Activated T-helper 2 cell treated with anti-CD3 and anti-CD28 coated beads, Interferon-gamma antibody, Interleukin-2, Interleukin-4, amounts not matched to agents 10 μg/mL and 5 μg/mL and 100 μg/mL, durations not matched to agents 14 hours and 24 hours and 36 hours (primary cell): ENCODE measurements at places on chromosomes 11 and 22. TPM values are rescaled to one million over a fixed set of nuclear protein-coding genes. Genes with fewer than 3 reads are reported as not detected.

FANCF gene
- 17.8 and 18.2 TPM in 2 replicates for total RNA-seq

- no peak overlapping the region for H3K4me3 ChIP-seq
- no peak for DNase-seq
- no peak overlapping the region for H3K27ac ChIP-seq
- H3K4me1 ChIP-seq = peaks cover 4% of the 10 kb centered on the region
Measured at GRCh38 chr22:34849965-34850364, 216.0 kb upstream of the ISX start.

DNA sequence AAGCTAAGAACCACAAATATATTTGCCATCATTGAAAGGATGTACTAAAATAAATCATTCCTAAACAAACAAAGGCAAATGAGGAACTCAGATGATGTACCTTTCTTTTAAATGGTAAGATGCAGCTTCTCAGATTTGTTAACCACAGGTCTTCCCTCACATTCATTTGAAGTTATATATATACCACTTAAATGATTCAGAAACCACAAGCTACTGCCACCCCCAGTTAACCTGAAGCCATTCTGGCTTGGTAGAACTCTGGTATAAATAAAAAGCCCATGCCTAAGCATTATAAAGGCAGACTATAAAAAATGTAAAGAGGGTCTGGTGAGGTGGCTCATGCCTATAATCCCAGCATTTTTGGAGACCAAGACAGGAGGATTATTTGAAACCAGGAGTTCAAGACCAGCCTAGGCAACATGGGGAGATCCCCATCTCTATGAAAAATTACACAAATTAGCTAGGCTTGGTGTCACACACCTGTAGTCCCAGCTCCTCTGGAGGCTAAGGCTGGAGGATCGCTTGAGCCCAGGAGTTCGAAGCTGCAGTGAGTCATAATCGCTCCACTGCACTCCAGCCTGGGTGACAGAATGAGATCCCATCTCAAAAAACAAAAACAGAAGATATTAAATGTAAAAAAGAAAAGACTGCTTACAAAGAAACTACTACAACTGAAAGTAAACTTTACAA, 1185.3 kb downstream of the JRKL start:
- DNase-seq = no peak
- no peak overlapping the region for H3K27ac ChIP-seq
- no peaks in the 10 kb centered on the region for H3K36me3 ChIP-seq
- H3K4me1 ChIP-seq = no peaks in the 10 kb centered on the region
- H3K27me3 ChIP-seq = no peaks in the 10 kb centered on the region

- no peak overlapping the region for H3K4me3 ChIP-seq
- peaks cover 44% of the 10 kb centered on the region for H3K36me3 ChIP-seq
- H3K27me3 ChIP-seq = no peaks in the 10 kb centered on the region
Measured at GRCh38 chr11:74072721-74073120, 63.8 kb upstream of the UCP3 start.

DNA sequence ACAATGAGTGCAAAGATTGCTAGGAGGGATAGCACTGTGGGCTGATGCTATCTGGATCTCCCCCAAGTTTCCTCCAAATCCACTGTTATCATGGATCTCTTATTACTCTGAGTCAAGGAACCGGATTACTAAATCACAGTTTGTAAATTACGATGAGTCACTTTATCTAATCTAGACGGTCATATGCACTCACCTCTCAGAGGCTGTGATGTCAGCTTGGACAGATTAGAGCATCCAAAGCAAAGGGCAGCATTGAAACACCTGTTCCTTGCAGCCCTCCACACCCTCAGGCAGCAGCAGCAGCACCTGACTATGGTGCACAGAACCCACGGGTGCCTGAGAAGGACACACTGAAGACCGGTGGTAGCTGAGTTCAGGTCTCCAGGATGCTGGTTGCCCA, 14.0 kb upstream of the POU2AF1 start:
- no peaks in the 10 kb centered on the region for H3K36me3 ChIP-seq
- DNase-seq = no peak
- H3K27me3 ChIP-seq = no peaks in the 10 kb centered on the region
- H3K4me1 ChIP-seq = peaks cover 19% of the 10 kb centered on the region
- H3K27ac ChIP-seq = no peak overlapping the region
- no peak overlapping the region for H3K4me3 ChIP-seq

OSM gene
- 148 and 152 TPM in 2 replicates for total RNA-seq

GRCh38 chr11:69877235-69877634, 58.0 kb upstream of the FGF3 start:
- no peak for DNase-seq
- no peaks in the 10 kb centered on the region for H3K36me3 ChIP-seq
- no peaks in the 10 kb centered on the region for H3K4me1 ChIP-seq
- H3K27ac ChIP-seq = no peak overlapping the region
- no peak overlapping the region for H3K4me3 ChIP-seq

DNA sequence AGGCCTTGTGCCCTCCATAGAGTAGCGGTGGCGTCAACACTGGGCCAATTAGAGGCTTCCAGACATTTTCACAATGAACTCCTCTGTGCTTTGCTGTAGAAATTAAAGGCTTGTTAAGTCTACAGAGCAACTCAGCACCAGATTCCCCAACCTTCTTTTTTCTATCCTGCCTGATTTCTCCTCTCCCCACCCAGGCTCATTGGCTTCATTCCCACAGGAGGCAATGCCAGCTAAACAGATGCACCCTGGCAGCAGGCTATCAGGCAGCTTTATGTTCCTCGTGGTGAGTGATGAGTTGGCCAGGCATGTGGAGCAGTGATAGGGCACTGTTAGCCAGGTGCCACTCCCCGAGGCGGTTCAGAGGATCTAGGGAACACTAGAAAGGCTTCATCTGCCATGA, 4.8 kb downstream of the DIXDC1 start:
- H3K27me3 ChIP-seq = no peaks in the 10 kb centered on the region
- H3K36me3 ChIP-seq = peaks cover 28% of the 10 kb centered on the region
- H3K4me3 ChIP-seq = no peak overlapping the region

SLC2A11 gene
- total RNA-seq = 9.4 and 9.6 TPM in 2 replicates

OR6Q1 gene
- total RNA-seq = not detected in 2 replicates

HORMAD2 gene
- total RNA-seq = 0.48 and 0.53 TPM in 2 replicates

NRXN2 gene
- total RNA-seq = 0.05 TPM in 1 of 2 replicates, not detected in the other

DNA sequence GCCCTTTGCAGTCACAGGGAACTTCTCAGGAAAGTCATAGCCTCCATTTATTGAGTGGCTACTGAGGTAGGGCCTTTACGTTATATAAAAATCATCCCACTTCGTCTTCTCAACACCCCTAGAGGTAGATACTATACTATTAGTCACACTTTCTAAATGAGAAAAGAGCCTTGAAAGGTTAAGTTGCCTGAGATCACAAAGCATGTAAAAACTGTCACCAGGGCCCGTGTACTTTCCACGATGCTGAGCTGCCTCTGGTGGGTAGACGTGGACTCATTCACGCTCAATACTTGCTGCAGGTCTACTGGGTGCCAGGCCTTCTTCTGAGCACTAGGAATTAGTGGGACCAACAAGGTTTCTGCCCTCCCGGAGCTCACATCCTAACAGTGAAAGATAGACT, 16.3 kb downstream of the CHRDL2 start:
- no peak overlapping the region for H3K4me3 ChIP-seq
- peaks cover 2% of the 10 kb centered on the region for H3K27me3 ChIP-seq
- peaks cover 3% of the 10 kb centered on the region for H3K4me1 ChIP-seq
- no peaks in the 10 kb centered on the region for H3K36me3 ChIP-seq
- no peak for DNase-seq

GRM5 gene
- not detected in 2 replicates for total RNA-seq

DNA sequence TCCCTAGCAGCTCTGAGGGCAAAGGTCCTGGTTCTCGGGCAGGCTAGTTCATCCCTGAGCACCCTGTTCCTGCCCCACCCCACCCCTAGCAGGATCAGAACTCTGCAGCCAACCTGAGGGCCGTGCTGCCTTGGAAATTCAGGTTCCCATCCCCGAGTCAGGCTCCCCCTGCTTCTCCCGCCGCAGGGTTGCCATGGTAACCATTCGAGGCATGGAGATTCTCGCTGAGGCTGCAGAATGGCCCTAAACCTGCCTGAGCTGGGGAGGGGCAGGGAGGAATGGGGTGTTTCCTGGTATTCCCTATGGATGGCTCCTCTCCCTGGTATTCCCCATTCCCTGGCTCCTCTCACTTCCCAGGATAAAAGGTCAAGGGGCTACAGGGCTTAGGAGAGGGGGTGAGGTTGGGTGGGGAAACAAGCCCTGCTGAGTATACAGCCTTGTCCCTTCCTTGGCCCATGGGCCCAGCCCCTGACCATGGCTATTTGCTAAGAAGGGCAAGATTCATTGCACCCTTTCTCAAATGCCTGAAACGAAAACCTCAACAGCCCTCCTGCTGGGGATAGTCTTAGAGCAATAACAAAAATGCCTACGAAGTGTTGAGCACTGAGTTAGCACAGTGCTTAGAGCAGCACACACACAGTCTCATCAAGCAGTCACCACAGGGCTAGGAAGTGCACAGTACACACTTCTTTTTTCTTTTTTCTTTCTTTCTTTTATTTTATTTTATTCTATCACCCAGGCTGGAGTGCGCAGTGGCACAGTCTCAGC, 58.7 kb downstream of the CHST1 start:
- peaks cover 14% of the 10 kb centered on the region for H3K27me3 ChIP-seq
- no peaks in the 10 kb centered on the region for H3K36me3 ChIP-seq
- no peak for DNase-seq
- H3K4me3 ChIP-seq = no peak overlapping the region

DNA sequence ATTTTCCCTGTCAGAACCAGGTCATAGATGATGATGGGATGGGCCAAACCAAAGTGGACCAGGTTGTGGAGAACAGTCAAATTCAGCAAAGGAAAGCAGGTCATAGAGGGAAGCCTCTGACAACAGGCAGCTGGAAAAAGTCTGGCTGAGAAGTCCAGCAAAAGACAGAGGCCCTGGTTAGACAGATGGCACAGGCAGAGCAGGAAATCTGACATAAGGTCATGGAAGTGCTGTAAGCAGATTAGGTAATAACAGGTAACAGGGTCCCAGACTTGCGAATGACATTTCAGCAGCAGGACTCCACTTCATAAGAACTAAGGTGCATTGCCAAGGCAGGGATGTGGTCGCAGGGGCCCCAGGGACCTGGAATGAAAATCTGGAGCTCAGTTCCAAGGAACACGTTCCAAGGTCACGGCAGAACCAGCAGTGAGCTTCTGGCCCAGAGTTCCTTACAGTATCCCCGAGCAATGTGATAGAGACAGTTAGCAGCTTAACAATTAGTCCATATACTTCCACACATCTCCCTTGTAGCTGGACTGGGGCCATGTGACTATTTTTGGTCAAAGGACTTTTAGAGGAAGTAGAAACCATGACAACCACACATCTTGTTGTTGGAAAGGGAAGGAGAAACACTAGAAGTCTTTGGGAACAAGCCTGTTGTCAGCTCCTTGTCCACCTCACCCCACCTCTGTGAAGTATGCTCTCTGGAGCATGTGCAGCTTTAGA, 75.4 kb downstream of the ME3 start:
- H3K36me3 ChIP-seq = no peaks in the 10 kb centered on the region
- H3K4me3 ChIP-seq = no peak overlapping the region
- peaks cover 25% of the 10 kb centered on the region for H3K4me1 ChIP-seq
- H3K27ac ChIP-seq = no peak overlapping the region
- no peaks in the 10 kb centered on the region for H3K27me3 ChIP-seq
- no peak for DNase-seq
